ENCODE measurements at places on chromosomes 2 and 18. TPM values are rescaled to one million over a fixed set of nuclear protein-coding genes. Genes with fewer than 3 reads are reported as not detected.

Gene SH3BP4
- total RNA-seq, result 0.19 TPM

DNA sequence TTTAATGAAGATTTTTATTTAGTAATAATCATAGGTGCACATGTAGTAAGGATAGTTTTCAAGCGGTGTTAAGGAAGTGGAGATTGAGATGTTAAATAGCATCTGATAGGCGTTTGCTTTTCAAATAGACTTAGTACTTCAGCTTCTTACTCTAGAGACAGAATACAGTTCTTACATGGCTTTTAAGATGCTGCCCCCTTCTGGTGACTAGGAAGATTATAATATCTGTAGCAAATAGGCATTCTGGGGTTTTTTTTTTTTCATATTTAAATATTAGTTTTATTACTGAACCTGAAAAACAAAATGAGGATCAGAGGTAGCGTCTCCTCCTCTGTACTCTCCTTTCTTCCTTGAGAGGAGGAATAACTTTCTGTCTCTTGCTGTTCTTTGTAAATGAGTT, 100.2 kb downstream of the AGAP1 start:
- DNase-seq, result no peak

- DNase-seq, result no peak
These were observed 90.4 kb upstream of the RBMS1 start for GRCh38 chr2:160583813-160584537.

Gene GPR35
- total RNA-seq, result 9.8 TPM

Gene BOK
- total RNA-seq, result not detected

Gene ANKRD30B
- not detected for total RNA-seq
